Fibroblast of upper back skin (primary cell): ENCODE measurements at places on chromosomes 4 and X.
A peak's percentile ranks its signal among the peaks of the same experiment; 100 is the strongest.

DNA sequence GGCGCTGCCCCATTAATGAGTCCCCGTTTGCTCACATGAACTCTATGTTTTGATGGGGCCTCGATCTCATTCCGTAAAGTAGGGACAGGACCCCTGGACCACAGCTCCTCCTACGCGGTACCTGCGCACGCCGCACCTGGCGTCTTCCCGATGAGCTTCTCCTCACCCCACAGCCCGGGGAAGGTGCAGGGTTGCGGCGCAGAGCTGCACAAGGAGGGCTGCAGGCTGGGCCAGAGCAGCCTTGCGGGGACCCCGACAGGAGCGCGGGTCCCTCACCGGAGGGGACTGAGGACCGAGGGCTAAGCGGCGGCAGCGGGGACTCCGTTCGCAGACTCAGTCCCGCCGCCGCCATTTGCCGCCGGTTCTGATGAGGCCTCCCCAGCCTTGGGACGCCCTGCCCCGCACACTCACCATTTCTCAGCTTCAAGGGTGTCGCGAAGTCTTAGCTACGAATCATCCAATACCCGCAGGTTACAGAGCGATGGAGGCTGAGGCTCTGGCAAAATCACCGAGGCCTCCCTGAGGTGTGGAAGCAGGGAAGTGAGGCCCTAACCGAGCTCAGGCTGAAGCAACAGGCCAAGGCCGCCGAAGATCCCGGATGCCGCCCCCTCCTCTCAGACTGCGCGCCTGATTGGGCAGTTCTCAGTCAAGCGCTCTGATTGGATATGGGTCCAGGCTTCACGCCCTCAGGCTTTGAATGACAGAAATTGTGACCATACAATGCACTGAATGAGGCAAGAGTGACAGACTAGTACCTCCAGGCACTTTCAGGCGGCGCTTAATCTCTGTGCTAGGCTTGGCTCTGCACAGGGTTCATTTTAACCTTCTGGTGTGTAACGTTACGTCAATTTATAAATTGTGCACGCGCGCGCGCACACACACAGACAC, 25.1 kb downstream of the ZNF721 start:
- DNase-seq: peak; percentile 99

GRCh38 chrX:23890933-23891332, 16.8 kb downstream of the APOO start:
- no peak for DNase-seq

- no peak for DNase-seq
Observed at GRCh38 chr4:152708796-152709195, 29.0 kb upstream of the TMEM154 start.

DNA sequence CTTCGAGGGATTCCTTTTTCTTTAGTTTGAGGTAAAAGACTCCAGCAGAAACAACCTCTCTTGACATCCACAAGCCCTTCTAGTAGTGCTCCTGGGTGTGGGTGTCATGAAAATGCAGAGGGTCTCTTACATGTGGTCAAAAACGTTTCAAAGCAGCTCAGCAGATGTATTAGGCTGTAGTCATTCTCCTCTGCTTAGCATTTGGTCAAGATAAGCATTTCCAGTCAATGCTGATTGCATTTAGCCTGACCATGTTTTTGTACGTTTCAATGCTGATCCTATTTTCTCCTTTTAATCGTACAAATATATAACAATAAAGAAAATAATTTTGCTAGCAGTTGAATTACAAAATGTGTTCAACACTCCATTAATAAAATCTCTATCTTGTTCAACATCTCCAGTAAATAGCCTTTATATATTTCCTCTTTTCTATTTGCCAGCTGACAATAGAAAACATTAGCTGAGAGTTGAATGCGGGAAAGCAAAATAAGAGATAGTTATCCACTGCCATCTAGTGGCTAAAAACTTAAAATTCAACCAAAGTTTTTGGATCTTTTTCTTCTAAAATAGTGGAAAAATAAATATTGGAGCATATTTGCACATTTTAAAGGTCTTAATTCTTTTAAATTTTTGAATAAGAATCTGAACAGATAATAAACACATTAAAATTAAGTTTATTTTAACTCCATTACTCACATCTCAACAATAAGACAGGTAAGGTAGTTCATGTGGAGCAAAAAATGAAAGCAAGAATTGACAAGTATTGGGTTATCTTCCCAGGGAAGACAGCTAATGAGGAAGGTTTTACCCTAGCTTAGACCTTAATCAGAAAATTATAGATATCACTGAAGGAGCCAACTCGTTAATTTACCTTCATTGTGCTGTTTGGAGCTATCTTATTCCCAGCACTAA, 15.2 kb upstream of the PACRGL start:
- DNase-seq: peak; percentile 11

DNA sequence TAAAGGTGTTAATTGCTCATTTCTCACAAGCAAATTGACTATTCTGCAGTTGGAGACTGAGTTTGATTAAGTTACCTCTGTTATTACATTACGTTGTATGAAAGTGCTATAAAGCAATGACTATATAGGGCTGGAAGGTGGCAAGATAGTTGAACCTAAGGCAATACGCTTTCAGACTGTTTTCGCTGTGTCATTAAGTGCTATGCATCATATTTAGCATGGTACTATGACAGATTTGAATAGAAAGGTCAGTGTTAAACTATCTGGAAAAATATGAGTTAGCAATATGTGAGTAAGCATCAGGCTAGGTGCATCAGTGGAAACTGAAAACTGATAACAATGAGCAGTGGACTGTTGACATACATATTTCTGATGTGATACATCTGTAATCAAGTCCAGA, 206.0 kb upstream of the ARHGAP24 start:
- no peak for DNase-seq

DNA sequence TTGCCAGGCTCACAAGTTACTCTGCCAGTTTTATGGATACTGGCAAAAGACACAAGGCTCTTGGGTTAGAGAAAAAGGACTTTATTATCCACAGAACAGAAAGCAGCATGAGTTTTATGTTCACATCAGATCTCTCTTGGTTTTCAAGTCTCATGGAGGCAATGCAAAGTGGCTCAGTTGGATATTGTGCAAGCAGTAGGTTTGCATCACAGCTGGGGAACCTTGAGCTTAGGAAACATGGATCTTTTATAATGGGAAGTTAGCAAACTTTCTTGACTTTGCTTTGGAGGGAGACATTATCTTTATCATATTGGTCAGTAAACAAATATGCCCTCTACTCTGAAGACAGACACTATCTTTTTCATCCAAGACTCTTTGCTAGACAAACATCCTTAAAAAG, 109.2 kb upstream of the GRPR start:
- DNase-seq: no peak

DNA sequence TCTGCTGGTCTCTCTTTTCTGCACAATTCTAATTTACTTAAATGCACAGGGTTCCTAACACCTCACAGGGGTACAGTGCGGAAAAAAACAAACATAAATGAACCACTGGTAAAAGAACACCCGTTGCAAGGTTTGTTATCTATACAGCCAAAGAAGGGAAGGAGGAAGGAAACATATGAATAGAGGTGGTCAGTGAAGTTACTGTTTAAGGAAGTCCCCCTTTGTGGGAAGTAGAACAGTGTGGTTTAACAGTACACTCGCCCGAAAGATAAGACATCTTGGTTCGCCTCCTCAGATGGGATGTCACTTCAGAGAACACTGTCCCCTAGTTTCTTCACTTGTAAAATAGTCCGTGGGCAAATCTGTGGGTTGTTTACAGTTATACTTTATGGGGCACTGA, 57.5 kb downstream of the TEC start:
- DNase-seq: no peak

DNA sequence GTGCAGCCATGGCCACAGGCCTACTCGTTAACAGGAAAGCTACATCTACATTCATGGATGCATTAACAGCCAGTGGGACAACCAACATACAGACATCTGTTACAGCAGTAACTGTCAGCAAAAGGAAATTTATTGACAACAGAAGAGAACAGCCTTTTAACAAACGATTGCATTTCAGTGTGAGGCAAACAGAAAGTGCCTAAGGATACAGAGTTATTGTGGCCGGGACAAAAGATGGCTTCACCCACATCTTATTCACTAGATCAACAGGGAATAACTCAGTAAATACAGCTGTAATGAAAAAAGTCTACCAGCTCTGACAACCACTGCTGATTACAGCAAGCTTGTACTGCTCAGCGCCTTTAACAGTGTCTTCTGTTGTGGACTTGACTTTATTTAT, 61.5 kb upstream of the TBL1X start:
- no peak for DNase-seq

DNA sequence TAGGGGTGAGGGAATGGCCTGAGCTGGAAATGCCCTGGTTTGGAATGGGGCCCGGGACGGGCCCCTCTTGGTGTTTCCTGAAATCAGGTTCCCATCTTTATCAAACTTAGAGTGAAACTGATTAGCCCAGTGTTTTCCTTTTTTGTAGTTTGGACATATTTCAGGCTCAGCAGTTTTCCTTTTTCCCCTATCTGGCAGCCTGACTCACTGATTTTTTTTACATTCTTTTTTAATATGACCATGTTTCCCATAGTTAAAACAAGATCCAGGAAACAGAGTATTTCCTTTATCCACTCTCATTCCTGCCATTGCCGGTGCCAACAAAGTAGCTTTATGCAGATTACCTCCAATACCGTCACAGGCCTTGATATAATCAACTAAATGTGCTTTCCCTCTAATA, 20.5 kb upstream of the C4orf17 start:
- no peak for DNase-seq

- DNase-seq: no peak
Observed at GRCh38 chr4:2771264-2771663, 15.1 kb upstream of the TNIP2 start.
